ENCODE measurements at places on chromosomes 6 and 20.
A peak's percentile ranks its signal among the peaks of the same experiment; 100 is the strongest.

DNA sequence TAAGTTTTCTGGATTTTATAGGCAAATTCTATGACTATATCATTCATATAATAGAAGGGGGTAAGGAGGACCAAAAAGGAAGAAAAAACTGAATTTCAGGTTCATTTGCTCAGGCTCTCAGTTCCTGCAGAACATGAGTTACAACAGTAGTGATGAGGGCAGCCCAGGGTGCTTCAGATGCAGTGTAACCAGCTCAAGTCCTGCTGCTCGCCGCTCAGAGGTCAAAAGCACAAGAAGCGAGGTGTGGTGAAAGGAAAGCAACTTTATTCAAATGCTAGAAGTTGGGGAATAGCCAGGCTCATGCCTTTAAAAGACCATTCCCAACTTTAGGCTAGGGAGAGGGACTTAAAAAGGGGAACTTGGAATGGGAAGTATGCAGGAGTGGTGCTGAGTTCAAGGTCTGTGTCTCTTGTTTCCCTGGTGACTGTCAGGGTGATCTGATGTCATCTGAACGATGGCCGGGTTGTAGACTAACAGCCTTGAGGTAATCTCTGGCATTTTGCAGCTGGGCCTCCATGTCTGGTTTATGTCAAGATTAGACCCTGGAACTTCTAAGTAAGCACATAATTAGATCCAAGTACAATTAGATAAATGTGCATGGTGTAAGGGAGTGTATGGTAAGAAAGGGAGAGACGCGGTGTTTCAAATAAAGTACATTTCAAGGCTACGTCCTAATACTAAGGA is 14.5 kb upstream of the SEC63 start:
- DNase-seq, result no peak

DNA sequence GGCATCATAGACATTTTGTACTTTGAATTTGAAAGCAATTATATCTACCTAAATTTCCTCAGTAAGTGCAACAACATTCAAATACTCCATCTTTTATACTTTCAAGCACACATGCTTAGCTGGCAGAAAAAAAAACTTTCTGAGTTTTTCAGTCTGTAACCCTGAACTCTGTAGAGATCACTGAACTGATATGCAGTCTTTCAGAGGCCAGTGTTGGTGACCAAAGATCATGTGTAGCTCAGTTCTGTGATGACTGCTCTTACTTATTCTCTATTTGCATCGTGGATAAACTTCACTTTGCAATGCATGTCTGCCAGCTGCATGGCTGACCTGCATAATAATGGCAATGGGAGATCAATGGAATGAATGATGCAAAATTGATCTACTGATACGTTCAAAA is 431.3 kb downstream of the FRK start:
- DNase-seq, result no peak

GRCh38 chr6:30087876-30088275 is 12.3 kb upstream of the RNF39 start:
- DNase-seq, result no peak

GRCh38 chr6:27251112-27251605 is 3.7 kb downstream of the PRSS16 start:
- DNase-seq, result peak; percentile 60

DNA sequence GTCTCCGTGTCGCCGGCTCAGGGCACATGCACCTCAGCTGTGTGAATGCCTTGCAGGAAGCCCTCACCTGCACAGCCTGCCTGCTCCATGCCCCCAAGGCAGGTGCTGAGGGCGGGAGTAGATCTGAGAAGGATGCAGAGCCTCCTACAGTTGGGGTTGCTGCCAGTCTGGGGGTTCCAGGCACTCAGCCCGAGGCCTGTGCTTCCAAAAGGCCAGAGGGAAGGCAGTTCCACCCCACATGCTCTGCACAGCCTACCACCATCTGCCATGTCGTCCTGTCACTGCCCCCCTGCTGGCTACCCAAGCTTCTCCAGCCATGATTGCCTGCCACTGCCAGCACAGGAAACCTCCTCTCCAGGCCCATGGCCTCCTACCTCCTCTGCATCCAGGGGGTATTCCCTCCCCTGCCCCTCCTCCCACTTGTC is 19.3 kb downstream of the ACSS1 start:
- DNase-seq, result no peak

GRCh38 chr6:112806163-112806865 is 459.2 kb downstream of the RFPL4B start:
- no peak for DNase-seq

Data from lung (tissue), 17 donors.